ENCODE measurements at places on chromosomes 5 and 9. TPM values are rescaled to one million over a fixed set of nuclear protein-coding genes. Genes with fewer than 3 reads are reported as not detected.

DNA sequence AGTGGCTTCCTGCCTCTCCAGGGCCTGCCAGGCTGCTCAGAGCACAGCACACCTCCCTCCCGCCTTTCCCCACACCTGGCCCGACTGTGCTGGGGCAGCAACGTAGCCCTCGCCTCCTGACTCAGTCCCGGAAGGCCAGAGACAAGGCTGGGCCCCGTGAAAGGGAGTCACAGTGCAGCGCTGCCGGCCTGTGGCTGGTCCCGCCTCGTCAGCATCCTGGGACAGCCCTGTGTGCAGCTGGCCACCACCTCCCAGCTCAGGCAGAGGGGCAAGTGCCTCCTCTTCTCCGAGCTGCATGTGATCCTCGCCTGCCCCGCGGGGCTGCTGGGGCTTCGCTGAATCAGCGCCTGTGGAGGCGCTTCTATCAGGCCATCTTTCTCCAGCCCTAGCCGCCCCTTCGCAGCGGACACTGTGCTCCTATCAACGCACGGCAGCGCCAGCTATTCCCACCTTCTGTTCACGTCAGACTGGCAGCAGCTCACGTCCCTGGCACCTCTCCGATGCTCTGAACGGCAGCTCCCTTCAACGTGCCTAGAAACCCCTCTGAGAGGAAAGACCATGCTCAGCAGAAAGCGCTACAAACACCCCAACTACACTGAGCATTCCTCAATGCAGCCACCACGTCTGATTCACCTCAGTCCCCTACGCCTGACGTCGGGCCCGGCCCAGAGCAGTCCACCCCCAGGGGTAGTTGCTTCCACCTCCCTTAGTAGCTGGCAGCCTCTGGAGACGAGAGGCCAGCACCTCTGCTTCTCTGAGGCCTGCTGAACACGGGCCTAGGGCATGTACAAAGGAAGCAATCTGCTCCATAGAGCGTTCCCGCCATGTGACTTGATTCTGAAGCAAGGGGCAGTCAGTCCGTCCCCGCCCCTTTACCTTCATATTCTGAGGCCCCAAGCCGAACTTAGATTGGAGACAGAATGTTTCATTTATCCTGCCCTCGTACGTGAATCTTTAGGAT, 78.8 kb downstream of the GPR21 start:
- peak; percentile 28 for DNase-seq

DNA sequence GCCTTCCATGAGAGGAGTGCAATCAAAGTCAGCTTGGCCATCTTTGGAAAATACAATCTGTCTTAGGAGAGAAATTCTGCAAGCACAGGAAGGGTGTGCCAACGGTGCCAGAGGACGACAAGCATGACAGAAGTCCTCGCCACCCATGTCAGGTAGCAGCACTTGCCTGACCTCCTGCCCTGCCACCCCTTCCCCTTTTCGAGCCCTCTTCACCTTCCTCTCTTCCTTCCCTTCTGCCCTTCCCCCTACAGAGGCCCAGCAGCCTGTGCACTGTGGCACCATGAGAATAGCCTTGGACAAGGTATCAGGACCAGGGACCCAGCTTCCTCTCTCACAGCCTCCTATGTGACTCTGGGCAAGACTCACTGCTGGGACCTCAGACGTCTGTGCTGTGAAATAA, 5.3 kb upstream of the UBE2QL1 start:
- no peak for DNase-seq

GRCh38 chr9:70156729-70157128, 102.0 kb upstream of the SMC5 start:
- no peak for DNase-seq

DNA sequence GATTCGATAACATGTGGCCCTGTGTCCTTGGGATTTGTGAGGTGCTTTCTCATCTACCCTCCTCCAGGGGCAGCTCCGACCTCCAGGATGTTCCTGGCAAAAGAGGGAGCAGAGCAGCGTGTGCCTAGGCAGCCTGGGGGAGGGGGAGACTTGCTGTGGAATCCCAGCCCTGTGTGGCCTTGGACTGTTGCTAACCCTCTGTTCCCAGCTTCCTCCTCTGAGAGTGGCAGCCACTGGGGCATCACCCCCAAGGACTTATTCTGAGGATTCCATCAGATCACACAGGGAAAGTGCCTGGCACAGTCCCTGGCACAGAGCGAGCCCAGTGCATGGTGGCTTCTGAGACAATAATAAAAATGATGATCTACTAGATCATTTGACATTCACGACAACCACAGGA, 265.1 kb upstream of the MVB12B start:
- no peak for DNase-seq

DOLK gene
- 7.9 TPM for total RNA-seq

RPS23 gene
- 1,914 TPM for total RNA-seq

ANKRD18B gene
- total RNA-seq, result not detected

CCDC127 gene
- 5.3 TPM for total RNA-seq

All from activated CD8-positive, alpha-beta T cell treated with anti-CD3 and anti-CD28 coated beads, Interleukin-2, amount 10 ng/mL, durations not matched to agents 7 days and 5 days (primary cell).